ENCODE measurements at places on chromosomes 2 and 18.

- DNase-seq: no peak
Measured at GRCh38 chr2:232522623-232523401, 2.6 kb downstream of the PRSS56 start.

DNA sequence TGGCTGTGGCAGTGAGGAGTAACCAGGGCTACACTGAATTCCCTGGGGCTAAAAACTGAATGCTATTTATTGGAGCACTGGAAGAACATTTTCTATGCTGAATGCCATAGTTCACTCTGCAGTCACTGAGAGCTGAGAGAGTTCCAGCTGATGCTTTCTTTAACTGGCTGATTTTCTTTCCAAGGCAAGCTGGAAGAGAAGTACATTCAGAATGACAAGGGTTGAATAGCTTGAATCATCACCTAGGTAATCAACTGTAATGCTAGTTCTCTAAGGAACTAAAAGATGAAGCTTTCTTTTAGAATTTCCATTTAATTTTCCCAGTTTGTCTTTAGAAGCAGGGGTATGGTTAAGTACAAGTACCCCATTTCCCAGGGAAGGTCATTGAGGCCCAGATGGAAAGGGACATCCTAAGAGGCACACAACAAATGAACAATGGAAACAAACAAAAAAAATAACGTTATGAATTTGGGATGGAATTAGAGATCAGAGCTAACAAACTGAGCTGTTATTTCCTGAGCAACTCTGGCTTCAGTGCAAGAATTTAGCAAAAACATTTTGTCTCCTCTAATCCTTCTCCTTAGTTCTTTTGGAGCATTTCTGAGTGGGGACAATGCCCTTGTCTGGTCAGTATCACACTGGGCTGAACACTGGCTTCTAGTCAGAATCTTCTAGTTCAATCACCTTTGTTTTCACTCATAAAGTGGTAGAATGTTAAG is 132.8 kb upstream of the REG3A start:
- no peak for DNase-seq

DNA sequence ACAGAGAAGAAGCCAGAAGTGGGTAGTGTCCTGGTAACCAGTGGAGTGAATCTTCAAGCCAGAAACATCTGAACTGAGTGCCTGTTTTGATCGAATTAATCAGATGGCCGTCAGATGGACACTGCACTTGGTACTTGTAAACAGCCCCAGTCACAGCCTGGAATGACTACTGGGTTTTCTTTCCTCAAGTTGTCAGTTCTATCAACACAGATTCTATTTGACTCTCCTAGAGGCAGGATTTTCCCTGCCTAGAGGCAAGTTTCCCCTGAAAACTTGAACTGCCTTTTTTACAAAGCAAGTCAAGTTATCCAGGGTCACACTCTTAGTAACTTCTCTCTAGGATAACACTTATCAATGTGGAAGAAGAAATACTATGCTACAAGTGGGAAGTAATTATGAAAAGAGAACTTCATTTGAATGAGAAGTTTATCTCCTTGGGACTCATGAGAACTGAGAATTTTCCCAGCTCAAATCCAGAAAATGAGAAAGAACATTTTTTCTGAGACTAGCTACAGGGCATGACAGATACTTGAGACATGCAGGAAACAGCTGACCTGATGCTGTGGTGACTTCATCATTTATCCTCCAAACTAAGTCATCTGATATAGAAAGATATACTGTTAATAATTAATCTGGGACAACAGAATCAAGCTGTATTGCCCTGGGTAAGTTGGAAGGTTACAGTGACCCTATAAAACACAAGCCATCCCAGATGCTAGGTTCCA is 36.0 kb downstream of the SULT1C2 start:
- DNase-seq: no peak

GRCh38 chr18:58856881-58857280 is 7.8 kb upstream of the ZNF532 start:
- no peak for DNase-seq

DNA sequence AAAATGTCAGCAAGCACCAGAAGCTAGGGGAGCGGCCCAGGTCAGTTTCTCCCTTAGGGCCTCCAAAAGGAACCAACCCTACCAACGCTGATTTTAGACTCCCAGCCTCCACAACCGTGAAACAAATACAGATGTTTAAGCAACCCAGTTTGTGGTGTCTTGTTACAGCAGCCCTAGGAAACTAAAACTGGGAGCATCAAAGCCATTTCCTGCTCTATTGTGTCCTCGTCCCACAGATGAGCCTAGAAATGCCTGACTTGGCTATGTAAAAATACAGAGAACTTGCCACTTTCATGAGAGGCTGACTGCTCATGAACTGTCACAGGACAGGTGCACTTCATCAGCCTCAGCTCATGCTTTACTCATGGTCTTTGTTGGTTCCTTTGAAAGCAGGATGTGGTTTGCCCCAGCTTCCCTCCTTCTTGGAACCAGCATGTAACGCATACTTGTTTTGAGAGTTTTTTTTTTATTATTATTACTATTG is 97.6 kb upstream of the SLC39A10 start:
- DNase-seq: no peak

DNA sequence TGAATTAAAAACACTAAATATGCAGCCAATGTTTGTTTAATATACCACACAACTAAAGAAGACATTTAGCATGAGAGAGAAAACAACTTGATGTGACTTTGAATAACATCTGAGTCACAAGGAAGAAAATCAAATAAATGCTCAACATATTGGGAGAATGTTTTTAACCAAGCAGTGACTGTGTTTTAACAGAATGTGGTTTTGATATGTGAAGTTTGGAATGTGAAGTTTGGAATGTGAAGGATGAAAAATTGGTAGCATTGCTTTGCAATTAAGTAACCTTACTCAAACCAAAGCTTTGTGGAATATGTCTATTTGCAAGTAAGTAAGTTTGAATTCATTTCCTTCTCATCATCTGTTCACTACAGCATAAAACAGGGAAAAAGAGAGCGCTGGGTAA is 128.2 kb upstream of the DNAJC10 start:
- no peak for DNase-seq

GRCh38 chr2:45334205-45334604 is 276.9 kb downstream of the SRBD1 start:
- no peak for DNase-seq

- no peak for DNase-seq
Measured at GRCh38 chr2:157444641-157445040, 752 bp upstream of the CYTIP start.

- DNase-seq: peak; percentile 41
Measured at GRCh38 chr2:128442053-128442751, 123.5 kb upstream of the HS6ST1 start.

GRCh38 chr2:69177785-69178636 is 165.0 kb downstream of the ANTXR1 start:
- peak; percentile 96 for DNase-seq

DNA sequence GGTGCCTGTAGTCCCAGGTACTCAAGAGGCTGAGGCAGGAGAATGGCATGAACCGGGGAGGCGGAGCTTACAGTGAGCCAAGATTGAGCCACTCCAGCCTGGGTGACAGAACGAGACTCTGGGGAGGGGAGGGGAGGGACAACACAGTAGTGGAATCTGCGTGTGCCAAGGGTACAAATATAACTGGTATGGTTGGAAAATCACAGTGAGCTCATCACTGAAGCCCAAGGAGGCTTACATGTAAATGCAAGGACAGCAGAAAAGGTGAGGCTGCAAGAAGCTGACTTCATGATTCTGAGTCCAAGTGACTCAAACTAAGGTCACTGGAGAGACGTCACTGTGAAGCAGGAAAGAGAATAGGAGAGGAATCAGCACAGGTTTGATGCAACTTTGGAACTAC is 9.2 kb downstream of the SEPTIN10 start:
- no peak for DNase-seq

DNA sequence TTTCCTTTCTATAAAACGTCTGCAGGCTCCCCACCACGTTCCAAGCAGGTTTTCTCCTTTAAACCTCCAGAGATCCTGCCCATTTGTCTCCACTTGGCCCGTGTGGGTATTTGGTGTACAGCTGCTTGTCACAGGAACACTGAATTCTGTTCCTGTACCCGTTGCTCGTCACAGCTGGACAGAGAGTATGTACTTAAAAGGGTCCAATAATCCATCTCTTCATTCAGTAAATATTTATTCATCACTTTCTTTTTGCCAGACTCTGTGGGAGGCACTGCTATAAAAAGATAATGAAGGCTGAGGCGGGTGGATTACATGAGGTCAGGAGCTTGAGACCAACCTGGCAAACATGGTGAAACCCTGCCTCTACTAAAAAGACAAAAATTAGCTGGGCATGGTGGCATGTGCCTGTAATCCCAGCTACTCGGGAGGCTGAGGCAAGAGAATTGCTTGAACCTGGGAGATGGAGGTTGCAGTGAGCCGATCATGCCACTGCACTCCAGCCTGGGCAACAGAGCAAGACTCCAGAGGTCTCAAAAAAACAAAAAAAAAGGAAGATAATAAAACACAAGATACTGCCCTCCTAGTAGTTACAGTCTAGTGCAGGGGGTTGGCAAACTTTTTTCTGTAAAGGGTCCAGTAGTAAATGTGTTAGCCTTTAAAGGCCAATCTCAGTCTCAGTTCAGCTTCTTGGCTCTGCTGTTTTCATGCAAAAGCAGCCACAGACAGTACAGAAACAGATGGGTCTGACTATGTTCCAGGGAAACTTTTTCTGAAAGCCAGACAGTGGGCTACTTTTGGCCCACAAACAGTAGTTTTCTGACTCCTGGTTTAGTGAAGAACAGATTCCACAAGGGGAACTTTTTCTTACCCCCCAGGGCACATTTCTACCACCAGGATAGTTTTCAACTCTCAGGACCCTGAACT is 309.9 kb upstream of the RAB12 start:
- no peak for DNase-seq

GRCh38 chr2:118268268-118268667 is 180.0 kb downstream of the INSIG2 start:
- DNase-seq: peak; percentile 17

DNA sequence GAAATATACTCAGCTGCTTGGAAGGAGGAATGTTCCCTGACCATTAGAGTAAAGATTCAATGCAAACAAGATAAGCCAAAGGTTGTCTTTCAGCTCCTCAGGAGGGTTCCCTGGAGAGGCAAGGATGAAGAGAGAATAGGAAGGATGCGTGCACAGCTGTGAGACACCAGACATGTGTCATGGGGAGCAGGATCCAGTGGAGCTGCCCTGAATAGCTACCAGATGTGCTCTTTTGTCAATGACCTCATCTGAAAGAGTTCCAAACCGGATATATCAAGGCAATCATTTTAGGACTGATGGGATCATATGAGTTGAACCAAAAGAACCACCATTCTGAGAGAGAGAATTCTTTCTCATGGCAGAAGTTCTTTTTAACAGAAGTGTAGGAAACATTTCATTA is 490.6 kb downstream of the IRS1 start:
- no peak for DNase-seq

- DNase-seq: no peak
Measured at GRCh38 chr2:51039581-51039980, 7.6 kb upstream of the NRXN1 start.

DNA sequence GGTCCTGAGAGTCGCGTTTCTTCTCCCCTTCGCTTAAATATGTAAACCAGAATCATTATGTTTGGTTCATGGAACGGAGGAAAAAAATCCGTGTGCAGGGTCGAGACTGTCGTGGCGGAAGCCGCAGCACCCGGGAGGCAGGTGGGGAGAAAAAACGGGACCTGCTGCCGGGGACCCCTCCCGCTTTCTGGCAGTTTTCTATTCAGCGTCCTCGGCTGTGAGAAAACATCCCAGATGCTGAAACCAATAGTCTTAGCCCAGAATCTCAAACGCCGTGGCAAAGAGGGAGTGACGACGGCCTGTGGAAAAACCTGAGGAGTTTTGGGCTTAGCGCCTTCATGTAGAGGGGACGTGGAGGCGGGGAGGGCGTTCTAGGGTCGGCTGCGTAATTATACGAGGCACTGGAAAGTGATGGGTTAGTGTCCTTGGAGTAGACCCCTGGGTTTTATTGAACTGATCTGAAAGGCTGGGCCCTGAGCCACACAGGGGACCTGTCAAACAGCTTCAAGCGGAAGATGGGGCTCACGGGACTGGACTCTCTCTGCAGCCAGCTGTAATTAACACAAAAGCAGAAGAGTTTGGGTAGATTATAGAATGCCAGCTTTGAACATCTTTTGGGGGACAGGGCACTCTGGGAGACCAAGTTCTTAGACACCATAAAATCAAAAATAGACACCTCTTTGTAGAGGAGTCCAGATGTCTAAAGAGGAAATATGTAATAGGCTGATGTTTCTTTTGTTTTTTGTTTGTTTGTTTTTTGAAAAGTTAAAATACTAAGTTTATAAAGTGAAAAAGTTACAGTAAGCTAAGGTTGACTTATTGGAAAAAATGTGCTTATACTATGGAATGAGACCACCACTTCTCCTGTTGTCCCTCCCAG is 834 bp upstream of the BUB1 start:
- DNase-seq: peak; percentile 63

- DNase-seq: no peak
Measured at GRCh38 chr2:178530625-178531142, 50.4 kb downstream of the PLEKHA3 start.

DNA sequence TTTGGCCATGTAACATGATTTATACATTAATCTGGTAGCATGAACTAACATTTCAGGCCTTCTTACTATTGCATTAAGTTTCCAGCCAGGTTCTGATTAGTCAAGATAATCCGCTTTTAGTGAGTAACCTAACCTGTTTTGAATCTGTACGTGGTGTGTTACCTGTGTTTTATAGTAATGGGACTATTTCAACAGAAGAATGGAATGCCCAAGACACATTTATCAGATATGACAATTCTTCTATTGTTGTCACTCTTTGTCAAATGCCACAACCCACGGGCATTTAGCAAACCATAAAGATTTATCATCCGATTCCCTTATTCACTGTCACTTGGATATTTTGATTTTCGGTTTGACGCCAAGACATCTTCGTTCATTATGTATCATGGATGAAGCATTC is 117.9 kb downstream of the ETAA1 start:
- no peak for DNase-seq

DNA sequence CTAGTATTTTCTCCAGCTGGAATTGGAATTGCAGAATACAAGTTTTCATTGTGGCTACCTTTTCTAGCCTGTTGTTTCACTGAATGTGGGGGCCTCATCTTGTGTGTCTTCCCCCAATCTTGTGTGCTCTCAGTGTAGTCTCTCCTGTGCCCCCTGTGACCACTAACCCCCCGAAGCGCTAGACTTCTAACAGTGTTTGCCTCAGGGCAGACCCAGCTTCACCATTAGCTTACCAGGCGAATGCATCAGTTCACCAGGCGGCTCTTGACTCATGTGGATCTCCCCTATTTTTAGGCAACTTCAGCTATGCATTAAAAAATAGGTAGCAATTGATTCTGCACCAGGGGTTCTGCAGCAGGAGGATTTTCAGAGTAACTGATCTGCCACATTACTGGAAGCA is 376.2 kb upstream of the MEIS1 start:
- DNase-seq: no peak

- no peak for DNase-seq
Measured at GRCh38 chr2:51219468-51219867, 187.5 kb upstream of the NRXN1 start.

DNA sequence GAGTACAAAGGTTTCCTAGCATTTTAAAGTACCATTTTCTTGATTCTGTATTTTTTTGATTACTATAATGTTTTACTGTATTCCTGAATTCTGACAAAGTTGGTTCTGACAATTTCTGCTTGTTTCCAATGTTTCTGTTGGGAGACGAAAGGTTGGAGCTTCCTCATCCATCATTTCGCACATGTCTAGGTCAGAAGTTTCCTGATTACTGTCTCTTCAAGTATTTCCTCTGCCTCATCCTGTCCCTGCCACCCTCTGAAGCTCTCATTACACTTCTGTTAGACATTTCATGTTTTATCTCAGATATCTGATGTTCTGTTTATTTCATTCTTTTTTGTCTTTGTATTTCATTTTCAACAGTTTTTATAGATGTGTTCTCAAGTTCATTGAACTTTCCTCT is 895.8 kb downstream of the TSN start:
- DNase-seq: no peak

All from ecto neural progenitor cell (in vitro differentiated cells).